ENCODE measurements at places on chromosomes 5 and 9.

DNA sequence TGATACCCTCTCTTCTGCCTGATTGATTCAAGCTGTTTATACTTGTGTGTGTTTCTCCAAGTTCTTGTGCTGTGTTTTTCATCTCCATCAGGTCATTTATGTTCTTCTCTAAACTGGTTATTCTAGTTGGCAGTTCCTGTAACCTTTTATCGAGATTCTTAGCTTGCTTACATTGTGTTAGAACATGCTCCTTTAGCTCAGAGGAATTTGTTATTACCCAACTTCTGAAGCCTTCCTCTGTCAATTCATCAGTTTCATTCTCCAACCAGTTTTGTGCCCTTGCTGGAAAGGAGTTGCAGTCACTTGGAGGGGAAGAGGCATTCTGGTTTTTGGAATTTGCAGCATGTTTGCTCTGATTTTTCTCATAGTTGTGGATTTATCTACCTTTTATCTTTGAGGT lies 126.2 kb upstream of the FTMT start:
- DNase-seq, result no peak

DNA sequence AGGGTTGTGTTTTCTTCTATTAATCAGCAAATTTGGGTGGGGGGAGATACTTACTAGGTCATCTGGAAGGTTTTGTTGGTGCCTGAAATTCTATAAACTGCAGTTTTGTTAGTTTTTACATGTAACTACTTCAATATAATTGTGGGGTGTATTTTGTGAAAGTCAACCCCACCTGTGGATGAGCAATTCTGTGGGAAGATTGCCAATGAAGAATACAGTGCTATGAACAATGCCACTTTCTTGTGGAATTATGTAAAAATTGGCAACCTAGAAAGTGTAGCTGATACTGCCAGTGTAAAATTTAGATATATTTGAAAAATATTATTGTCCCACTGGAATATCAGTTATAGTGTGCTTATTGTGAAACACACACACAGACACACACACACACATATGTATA lies 80.7 kb downstream of the VCAN start:
- no peak for DNase-seq

DNA sequence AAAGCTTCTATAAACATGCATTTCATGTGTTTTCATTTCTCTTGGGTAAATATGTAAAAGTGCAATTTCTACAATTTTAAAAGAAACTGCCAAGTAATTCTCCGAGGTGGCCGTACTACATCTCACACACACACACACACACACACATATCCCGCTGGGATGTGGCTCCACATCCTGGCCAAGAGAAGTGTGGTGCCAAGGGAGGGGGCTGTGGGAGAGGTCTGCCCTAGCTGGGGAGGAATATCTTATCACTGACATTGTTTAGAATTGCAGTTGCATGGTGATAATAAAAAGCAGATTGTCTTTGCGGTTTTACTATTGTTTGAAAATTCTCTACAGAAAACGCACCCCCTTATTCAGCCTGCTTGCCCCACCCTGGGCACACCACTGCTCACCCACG lies 558.4 kb downstream of the BNC2 start:
- no peak for DNase-seq

DNA sequence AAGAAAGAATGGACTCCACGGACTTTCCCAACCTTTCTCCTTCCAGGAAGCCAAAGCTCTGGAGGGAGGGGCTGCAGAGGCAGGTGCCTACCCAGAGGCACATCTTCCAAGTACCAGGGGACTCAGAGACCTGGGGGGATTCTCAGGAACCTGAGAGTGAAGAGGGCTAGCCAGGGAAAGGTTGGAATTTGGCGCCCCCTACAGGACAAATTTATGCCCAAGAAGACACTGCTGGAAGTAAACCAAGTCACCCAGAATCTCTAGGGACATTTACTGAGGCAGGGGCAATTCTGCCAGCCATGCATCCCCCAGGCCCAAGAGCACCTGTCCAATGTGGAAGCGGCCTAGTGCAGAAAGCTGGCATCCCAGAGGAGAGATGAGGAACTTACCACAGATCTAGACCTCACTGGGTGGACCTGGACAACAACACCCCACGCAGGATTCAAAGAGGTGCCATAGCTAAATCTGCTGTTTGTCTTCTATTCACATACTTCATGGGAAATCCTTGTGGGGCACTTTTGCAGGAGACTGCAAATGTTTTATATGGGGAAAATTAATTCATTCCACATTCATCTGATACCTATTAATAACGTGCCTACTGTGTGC lies 25.9 kb upstream of the IDNK start:
- peak; percentile 70 for DNase-seq
